ENCODE measurements at places on chromosomes 11 and 22. TPM values are rescaled to one million over a fixed set of nuclear protein-coding genes. Genes with fewer than 3 reads are reported as not detected.

Gene OSBP
- 43.5 TPM for total RNA-seq

Gene INSC
- 0.46 TPM for total RNA-seq

Gene TTC36
- total RNA-seq = 1.3 TPM

Gene SYT9
- total RNA-seq = 0.07 TPM

Gene SYT8
- 0.07 TPM for total RNA-seq

Gene MAJIN
- not detected for total RNA-seq

Gene PANX3
- not detected for total RNA-seq

Gene HBG1
- not detected for total RNA-seq

Gene EMID1
- not detected for total RNA-seq

Gene ADORA2A
- total RNA-seq = 1.6 TPM

Gene MS4A7
- total RNA-seq = not detected

Gene TNKS1BP1
- 89.9 TPM for total RNA-seq

Gene SCGB1D2
- not detected for total RNA-seq

Gene CDHR5
- total RNA-seq = not detected

Gene CECR2
- total RNA-seq = 0.03 TPM

Gene PRAME
- not detected for total RNA-seq

Gene C11orf97
- not detected for total RNA-seq

Gene TSPAN18
- total RNA-seq = 0.10 TPM

Gene C22orf23
- total RNA-seq = 0.26 TPM

Gene EMSY
- 11.6 TPM for total RNA-seq

Gene SNX32
- 4.0 TPM for total RNA-seq

Gene SLC22A6
- total RNA-seq = not detected

Gene OR5A1
- total RNA-seq = not detected

Gene PRDX5
- 174 TPM for total RNA-seq

Gene FOLR2
- not detected for total RNA-seq

Gene MTA2
- total RNA-seq = 70.8 TPM

Gene UPK3A
- total RNA-seq = not detected

Gene PIWIL4
- 4.6 TPM for total RNA-seq

Gene IRF7
- total RNA-seq = 6.1 TPM

Gene GGT5
- total RNA-seq = 12.1 TPM

Gene MB
- not detected for total RNA-seq

Gene PDGFD
- 3.2 TPM for total RNA-seq

Gene APOL5
- 0.46 TPM for total RNA-seq

Gene TIGD3
- 0.07 TPM for total RNA-seq

Gene GSTT2B
- 1.3 TPM for total RNA-seq

Gene HORMAD2
- not detected for total RNA-seq

Measured in smooth muscle cell of the pulmonary artery (primary cell).